ENCODE measurements at places on chromosomes 3 and 15. TPM values are rescaled to one million over a fixed set of nuclear protein-coding genes. Genes with fewer than 3 reads are reported as not detected.

GRCh38 chr3:123657568-123657967 is 72.7 kb upstream of the HACD2 start:
- DNase-seq: no peak
- peaks cover 5% of the 10 kb centered on the region for H3K36me3 ChIP-seq
- peaks cover 25% of the 10 kb centered on the region for H3K4me1 ChIP-seq
- H3K4me3 ChIP-seq: no peak overlapping the region

Gene CYP1A1
- 0.19 TPM for total RNA-seq

Gene MTHFS
- 40.9 TPM for total RNA-seq

Gene EIF4E3
- 1.5 TPM for total RNA-seq

DNA sequence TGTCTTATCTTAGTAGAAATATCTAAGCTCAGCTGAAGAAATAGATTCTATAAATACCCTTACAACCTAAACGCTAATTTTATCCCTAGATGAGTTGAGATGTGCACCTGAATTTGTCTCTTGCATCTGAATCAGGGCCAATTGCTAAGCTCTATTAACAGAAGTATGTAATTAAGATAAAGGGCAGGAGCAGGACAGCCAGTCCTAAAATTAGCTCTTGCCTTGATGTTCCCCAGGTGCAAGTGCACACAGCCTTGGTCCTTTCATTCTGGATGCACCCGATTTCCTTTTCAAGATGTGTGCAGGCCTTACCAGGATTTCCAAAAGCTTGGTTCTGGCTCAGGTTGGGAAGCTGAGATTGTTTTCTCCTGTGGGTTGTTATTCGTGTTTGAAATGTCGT is 52.4 kb downstream of the MAGI1 start:
- no peaks in the 10 kb centered on the region for H3K36me3 ChIP-seq
- DNase-seq: no peak
- H3K4me1 ChIP-seq: no peaks in the 10 kb centered on the region
- H3K27ac ChIP-seq: no peak overlapping the region
- no peak overlapping the region for H3K4me3 ChIP-seq

Gene TNFSF10
- total RNA-seq: 67.1 TPM

Gene TGM4
- not detected for total RNA-seq

Gene FGF7
- 0.33 TPM for total RNA-seq

DNA sequence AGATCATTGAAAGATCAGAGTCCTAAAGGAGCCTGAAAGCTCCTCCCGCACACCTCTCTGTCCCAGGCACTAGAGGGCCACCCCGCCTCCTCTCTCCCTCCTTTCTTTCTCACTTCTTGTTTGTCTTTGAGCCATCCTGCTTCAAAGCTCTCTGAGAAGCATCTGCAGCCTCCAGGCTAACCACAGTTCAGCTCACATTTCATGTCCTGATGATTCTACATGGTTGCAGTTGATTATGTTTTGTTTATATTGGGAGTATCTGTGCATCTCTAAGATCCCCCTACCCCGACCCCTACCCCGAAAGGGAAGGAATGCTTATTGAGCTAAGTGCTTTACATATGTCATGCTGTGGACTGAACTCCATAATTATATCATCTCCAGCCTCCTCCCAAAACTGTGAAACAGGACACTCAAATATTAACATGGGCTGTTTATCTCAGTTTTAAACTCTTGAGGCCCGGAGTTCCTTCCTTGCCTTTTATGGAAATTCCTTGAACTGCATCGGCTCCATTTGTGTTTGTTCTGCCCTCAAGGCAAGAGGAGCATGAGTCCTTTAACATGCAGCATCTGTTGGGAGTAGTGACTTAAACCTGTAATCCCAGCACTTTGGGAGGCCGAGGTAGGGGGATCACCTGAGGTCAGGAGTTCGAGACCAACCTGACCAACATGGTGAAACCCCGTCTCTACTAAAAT is 30.9 kb downstream of the MGLL start:
- H3K27me3 ChIP-seq: no peaks in the 10 kb centered on the region
- H3K4me1 ChIP-seq: peaks cover 28% of the 10 kb centered on the region
- DNase-seq: no peak
- H3K36me3 ChIP-seq: peaks cover 8% of the 10 kb centered on the region
- H3K27ac ChIP-seq: no peak overlapping the region

Gene NRROS
- 2.7 TPM for total RNA-seq

DNA sequence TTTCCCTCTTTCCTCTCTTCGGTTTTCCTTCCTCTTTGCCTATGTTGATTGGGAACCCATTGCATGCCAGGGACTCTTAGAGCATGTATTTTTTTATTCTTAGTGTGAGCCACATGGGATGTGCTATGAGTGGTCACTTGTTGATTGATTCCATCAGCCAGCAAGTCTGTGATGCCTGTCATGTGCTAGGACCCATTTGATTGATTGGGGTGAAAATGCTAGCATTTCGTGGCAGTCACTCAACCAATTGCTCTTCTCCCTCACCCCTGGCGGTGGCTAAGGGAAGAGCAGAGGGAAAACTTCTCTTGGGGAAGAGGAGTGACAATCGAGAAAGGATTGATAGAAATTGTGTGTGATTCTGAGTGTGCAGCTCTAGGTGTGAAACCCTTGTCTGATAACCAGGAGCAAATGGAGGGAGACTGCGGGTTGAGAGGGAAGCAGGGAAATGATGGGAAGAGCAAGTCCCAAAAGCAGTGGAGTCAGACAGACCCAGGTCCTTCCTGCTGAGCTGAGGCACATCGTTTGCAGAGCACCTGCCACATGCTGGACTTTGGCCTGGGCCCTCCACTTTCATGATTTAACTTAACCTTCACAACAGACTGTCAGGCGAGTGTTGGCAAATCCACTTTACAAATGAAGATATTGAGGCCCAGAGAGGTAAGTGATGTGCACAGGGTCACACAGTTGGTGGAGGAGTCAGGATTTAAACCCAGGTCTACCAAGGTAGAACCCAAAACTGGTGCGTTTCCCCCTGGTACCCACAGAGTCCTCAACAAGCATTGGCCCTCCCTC is 40.0 kb downstream of the SLC6A11 start:
- H3K36me3 ChIP-seq: no peaks in the 10 kb centered on the region
- DNase-seq: no peak
- no peak overlapping the region for H3K27ac ChIP-seq
- H3K27me3 ChIP-seq: no peaks in the 10 kb centered on the region
- no peaks in the 10 kb centered on the region for H3K4me1 ChIP-seq

GRCh38 chr3:114706591-114707232 is 412.9 kb downstream of the TIGIT start:
- DNase-seq: no peak
- H3K4me1 ChIP-seq: peaks cover 12% of the 10 kb centered on the region
- no peaks in the 10 kb centered on the region for H3K36me3 ChIP-seq
- peak overlapping the region; percentile 80 for H3K27ac ChIP-seq

Gene DOCK3
- 0.08 TPM for total RNA-seq

GRCh38 chr3:129822241-129822640 is 71.3 kb downstream of the TMCC1 start:
- no peak overlapping the region for H3K4me3 ChIP-seq
- H3K27me3 ChIP-seq: no peaks in the 10 kb centered on the region
- H3K27ac ChIP-seq: peak overlapping the region; percentile 26
- peaks cover 7% of the 10 kb centered on the region for H3K4me1 ChIP-seq
- DNase-seq: no peak
- H3K36me3 ChIP-seq: no peaks in the 10 kb centered on the region

Gene P2RY14
- 0.33 TPM for total RNA-seq

Gene AVEN
- total RNA-seq: 6.0 TPM

- no peak overlapping the region for H3K4me3 ChIP-seq
- no peak overlapping the region for H3K27ac ChIP-seq
Measured at GRCh38 chr3:138023754-138024153, 13.8 kb downstream of the CLDN18 start.

DNA sequence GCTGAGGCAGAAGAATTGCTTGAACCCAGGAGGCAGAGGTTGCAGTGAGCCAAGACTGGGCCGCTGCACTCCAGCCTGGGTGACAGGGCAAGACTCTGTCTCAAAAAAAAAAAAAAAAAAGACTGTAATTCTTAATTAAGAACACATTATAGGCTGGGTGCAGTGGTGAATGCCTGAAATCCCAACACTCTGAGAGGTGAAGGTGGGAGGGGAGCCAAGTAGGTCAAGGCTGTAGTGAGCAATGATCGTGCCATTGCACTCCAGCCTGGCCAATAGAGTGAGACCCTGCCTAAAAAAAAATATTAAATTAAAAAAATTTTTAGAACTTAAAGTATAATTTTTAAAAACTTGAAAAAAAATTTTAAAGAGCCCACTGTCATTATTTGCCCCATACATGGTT is 13.4 kb upstream of the ARPIN start:
- no peak for DNase-seq
- H3K36me3 ChIP-seq: no peaks in the 10 kb centered on the region
- H3K4me1 ChIP-seq: no peaks in the 10 kb centered on the region

GRCh38 chr15:96328181-96328876 is 2.2 kb upstream of the NR2F2 start:
- H3K27ac ChIP-seq: peak overlapping the region; percentile 45
- H3K36me3 ChIP-seq: no peaks in the 10 kb centered on the region
- peaks cover 36% of the 10 kb centered on the region for H3K4me1 ChIP-seq
- H3K4me3 ChIP-seq: no peak overlapping the region

DNA sequence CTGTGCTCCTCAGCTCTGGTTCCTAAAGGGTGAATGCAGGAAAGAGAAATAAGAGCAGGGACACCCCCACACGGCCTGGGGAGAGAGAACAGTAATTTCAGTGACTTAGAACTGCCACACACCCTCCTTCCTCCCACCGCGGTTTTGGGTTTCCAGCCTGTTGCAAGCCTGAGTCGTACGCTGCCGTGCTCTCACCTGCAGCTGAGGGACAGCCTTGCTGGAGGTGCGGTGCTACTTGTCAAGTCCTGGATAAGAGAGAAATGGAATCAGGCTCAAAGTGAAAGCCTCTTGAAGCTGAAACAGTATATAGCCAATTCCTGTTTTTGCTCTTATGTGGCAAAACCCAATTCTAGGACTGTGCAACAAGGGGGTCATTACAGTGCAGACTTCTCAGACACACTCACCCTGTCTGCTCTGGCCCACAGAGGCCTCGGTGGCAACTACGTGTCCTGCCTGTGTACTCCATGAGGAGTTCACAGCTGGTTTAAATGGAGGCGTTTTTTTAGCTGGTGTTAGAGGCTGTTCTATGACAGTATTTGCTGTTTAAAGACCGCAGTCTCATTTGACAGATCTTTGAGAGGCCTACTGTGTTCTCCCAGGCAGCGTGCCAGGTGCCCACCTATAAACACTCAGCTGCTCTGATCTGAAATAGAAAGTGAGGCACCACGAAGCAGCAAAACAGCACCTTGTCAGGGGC is 42.9 kb downstream of the TBC1D2B start:
- DNase-seq: no peak
- H3K27me3 ChIP-seq: no peaks in the 10 kb centered on the region
- H3K27ac ChIP-seq: peak overlapping the region; percentile 61
- peaks cover 5% of the 10 kb centered on the region for H3K36me3 ChIP-seq
- peaks cover 41% of the 10 kb centered on the region for H3K4me1 ChIP-seq

- DNase-seq: no peak
- no peaks in the 10 kb centered on the region for H3K4me1 ChIP-seq
- no peaks in the 10 kb centered on the region for H3K27me3 ChIP-seq
- peak overlapping the region; percentile 52 for H3K27ac ChIP-seq
- no peak overlapping the region for H3K4me3 ChIP-seq
Measured at GRCh38 chr3:106004826-106005225, 136.0 kb upstream of the CBLB start.

Gene GOLGA6L22
- not detected for total RNA-seq

Data from liver (tissue), 10 donors.